ENCODE measurements at places on chromosomes 12 and 14.

DNA sequence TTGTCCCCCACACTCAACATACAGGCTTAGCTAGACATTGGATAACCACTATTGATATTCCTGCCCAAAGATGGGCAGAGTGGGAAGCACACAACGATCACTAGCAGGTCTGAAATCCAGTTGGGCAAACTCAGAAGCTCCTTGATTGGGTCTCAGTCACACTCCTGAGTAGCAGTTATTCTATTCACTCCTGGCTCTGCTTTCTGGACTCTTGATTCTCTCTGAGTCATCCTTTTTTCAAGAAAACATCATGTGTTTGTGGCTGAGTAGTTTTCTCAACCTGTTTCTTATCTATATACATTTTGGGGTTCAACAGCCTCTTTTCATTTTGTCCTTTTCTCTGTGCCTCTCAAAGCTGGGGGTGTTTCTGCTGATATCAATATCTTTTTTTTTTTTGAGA is 46.0 kb upstream of the MANSC4 start:
- DNase-seq: no peak

- no peak for DNase-seq
These were observed 385.4 kb downstream of the RMST start for GRCh38 chr12:97848051-97848450.

DNA sequence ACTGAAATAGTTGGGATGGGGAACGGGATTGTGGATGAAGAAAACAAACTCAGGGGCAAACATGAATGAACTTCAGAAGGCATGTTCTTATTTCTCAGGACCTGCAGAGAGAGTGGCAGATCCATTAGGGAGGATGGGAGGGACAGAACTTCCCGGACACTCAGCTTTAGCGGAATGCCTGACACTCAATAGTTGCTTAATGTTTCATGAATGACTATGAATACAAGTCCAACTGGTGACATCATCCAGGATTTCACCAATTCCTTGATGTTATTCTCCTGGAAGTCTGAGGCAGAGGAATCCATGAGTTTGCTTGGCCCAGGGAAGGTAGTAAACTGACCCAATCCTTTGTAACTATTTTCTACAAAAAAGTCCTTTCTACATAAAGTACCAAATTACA is 37.8 kb upstream of the LRRC10 start:
- DNase-seq: peak; percentile 93

- DNase-seq: no peak
These were observed 6.4 kb upstream of the ZNF385A start for GRCh38 chr12:54390668-54391551.

DNA sequence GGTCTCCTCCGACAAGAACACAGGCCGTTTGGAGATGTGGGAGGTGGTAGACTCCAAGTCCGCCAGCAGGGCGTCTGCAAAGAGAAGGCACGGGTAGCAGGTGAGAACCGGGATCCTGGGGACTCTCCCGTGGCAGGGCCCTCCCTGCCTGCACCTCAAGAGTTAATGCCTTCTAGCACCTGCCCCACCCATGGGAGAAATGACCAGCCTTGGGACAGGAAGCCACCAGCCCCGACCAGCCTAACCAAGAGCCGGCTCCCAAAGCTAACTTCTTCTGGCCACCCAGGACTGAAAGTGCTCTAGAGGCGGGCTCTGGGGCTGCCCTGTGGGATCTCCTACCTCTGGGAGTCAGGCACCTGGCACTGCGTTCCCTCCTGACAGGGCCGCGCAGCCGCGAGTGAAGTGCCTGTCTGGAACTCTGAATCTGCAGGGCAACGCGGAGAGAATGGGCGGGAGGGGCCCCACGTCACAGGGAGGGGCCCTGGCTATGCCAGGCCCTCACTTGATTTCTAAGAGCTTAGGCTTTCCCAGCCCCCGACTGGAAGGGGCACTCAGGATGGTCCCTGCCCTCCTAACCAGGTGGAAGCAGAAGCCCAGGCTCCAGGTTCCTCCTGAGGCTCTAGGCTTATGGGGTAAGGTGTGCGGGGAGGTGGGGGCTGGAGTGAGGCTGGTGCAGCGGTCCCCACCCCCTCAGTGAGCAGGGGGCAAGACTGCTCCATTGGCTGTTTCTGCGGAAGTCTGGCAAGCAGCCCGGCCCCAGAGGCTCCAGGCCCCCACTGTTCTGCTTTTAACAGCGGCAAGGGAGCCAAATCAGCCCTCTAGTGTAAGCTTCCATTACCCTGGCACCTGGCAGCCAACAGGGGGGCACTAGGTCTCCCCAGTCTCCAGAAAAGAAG is 23.6 kb upstream of the RPLP0 start:
- DNase-seq: no peak

- no peak for DNase-seq
These were observed 114.5 kb downstream of the ADGRD1 start for GRCh38 chr12:131067981-131068851.

- peak; percentile 22 for DNase-seq
These were observed at the start of gene KCNJ8 for GRCh38 chr12:21774358-21775132. KCNJ8 (minus strand) TSS chr12:21774706; CDS start chr12:21773616, 1,090 bp downstream.

DNA sequence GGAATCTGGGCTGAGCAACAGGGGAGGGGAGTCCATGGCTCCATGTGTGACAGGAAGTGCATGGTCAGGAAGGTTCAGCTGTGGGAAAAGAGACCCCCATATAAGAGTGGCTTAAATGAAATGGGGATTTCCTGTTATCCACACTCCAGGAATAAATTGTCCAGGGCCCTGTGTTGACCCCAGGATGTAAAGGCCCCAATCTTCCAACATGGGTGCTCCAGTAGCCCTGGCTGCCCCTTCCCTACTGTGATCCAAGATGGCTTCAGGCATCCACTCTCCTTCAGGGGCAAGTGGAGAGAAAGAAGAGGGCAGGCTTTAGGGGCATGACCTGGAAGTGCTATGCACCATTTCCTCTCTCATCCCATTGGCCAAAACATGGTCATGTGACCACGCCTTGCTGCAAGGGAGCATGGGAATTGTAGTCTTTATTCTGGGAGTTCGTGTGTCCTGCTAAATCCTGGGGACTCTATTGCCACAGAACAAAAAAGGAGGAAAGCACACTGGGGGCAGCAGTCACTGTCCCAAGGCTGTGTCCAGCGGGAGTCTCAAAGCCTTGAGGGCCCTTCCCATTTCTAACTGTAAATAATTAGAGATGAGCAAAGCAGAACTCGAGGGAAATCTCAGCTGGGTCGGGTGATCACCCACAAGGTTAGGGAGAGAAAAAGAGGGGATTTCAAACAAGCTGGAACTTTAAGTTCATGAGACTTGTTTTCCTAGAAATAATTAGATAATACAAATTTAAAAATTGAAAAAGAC is 289.2 kb downstream of the ADGRD1 start:
- no peak for DNase-seq

All from AG10803 (cell line).